Fibroblast of skin of back (primary cell): ENCODE measurements at places on chromosomes 2 and 18.

- no peak for DNase-seq
Measured at GRCh38 chr2:207670887-207671286, 40.6 kb upstream of the CCNYL1 start.

- DNase-seq, result no peak
Measured at GRCh38 chr2:170656669-170657068, 58.5 kb upstream of the SP5 start.

DNA sequence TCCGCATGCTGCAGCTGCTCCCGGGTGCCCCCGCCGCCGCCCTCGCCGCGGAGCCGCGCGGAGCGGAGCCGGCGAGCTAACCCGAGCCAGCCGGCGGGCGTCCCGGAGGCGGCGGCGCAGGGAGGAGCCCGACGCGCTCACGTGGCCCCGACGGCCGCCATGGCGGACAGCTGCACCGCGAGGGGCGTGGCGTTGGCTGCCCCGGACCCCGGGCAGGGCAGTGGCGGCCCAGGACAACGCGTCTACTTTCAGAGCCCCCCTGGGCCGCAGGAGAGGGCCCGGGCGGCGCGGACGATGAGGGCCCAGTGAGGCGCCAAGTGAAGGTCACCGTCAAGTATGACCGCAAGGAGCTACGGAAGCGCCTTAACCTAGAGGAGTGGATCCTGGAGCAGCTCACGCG, 30.0 kb upstream of the CCNYL1 start:
- no peak for DNase-seq

DNA sequence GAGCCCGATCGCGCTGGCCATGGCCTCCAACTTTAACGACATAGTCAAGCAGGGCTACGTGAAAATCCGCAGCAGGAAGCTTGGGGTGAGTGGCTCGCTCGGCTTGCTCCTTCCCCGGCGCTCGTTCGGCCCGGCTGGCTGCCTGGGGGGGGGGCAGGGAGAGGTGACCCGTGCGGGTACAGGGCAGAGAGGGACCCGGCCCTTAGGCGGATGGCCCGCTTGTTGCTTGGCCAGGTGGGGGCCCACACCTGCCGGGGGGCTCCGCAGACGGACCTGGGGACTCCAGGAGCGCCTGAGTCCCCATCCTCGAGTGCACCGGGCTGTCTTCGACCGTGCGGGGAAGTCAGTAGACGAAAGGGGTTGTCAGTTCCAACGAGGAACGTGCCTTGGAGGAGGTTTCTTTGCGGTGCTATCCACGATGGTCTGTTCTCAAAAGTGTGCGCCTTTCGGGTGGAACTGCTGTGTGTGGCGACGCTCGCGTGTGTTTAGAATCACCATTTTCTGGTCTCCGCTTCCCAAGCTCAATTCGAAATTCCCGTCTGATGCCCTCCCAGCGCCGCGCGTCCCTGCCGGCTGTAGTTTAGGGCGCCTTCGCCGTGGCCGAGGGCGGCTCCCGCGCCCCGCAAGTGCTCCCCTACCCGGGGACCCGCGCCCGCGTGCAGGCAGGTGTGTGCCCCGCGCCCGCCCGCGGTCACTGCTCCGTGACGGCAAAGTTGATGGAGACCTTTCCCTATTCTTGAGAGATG, 711 bp downstream of the DOK6 start:
- peak; percentile 23 for DNase-seq

- DNase-seq, result no peak
Measured at GRCh38 chr18:61340148-61340547, 6.9 kb downstream of the CDH20 start.

DNA sequence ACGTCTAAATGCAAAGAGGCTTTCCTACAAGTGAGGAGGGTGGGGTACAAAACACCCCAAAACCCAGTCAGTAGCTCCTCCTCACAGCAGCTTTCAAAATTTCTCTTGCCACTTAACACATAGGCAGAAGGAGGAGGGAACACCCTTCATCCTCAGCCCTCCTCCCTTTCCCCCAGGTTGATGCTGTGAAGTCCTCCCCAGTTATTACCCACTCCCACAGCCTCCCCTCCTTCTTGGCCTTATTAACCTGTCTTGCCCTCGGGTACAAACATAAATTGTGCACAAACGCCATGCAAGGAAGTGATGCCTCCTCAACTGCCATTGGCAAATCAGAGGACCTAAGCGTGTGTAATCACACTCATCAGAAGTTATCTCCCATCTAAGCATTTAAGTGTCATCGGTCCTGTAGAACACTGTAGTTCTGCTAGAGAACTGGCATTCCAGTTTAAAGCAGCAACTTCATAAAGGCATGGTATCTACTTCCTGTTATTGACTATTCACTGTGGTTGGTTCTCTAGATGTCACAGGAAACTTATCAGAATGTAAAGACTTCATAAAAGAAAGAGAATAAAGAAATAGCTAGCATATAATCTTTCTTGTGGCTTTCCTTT, at the start of gene DSC1:
Gene DSC1 (minus strand): TSS at position 32 of the 611 bp plus-strand sequence. CDS start 262 bp downstream, outside the sequence.
- no peak for DNase-seq

DNA sequence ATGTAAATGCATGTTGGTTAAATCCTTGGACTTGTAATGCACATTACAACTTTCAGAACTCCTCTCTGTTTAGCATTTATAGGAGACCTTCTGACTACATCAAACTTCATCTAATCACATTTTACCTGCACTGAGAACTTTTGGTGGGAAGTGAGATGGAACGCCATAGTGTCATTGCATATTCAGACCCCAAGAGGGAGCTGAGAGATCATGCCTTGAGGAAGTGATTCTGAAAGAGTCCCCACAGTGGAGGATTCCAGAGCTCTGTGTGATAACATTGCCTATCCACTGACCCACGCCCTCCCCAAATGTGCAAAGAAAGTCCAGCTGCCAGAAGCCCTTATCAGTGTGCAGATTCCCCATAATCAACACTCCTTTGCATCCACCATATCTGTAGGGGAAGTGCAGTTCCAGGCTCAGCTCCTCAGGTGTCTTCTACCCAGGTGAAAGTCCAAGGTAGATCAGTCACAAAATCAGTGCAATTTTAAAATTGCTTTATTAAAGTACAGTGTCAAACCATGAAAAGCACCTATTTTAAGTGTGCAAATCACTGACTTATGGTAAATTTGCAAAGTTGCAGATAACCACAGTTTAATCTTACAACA, 212.4 kb downstream of the RPIA start:
- peak; percentile 27 for DNase-seq

DNA sequence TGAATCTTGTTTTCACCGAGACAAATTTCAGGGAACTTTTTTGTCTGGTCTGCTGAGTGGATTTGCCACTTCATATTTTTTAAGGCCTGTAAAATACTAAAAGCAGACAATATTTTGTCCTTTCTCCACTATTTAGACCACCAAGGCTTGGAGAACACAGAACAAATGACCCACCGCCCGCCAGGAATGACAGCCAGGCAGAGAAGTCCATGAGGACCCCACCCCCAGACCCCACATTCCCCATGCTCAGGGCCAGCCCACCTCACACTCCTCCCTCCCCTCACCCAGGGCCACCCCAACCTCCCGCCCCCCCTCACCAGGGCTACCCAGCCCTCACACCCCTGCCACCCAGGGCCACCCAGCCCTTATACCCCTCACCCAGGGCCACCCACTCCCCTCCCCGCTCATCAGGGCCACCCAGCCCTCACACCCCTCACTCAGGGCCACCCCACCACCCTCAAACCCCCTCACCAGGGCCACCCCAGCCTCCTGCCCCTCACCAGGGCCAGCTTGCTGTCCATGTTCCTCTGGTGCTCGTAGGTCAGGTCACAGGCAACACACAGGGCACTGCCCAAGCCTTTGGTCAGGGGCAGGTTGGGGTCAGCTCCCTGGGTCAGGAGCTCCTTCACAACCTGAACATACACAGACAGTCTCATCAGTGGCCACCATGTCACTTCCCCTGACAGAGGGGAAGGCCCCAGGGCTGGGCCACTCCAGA, 50.6 kb downstream of the ANKMY1 start:
- no peak for DNase-seq

GRCh38 chr2:235168174-235168979, 216.6 kb downstream of the SH3BP4 start:
- DNase-seq, result peak; percentile 29

GRCh38 chr18:53991202-53991601, 233.3 kb downstream of the MBD2 start:
- DNase-seq, result peak; percentile 92

DNA sequence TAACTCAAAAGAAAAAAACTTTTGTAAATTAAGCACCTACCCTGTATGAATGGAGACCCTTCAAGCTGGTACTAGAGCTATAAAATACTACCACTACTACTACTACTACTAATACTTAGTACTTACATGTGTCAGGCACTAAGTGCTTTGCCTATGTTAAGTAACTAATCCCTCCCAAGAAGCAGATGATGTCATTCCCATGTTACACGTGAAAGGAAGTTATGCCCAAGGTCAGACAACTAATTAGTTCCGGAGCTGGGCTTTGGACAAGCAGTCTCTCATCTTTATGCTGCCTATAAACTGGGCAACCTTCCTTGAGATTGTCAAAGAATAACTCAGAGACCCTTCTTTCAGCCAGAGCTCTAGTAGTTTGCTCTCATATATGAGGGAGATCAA, 13.9 kb upstream of the ATP6V1B1 start:
- DNase-seq, result no peak

GRCh38 chr18:9417073-9417851, 58.1 kb upstream of the RALBP1 start:
- DNase-seq, result peak; percentile 78

DNA sequence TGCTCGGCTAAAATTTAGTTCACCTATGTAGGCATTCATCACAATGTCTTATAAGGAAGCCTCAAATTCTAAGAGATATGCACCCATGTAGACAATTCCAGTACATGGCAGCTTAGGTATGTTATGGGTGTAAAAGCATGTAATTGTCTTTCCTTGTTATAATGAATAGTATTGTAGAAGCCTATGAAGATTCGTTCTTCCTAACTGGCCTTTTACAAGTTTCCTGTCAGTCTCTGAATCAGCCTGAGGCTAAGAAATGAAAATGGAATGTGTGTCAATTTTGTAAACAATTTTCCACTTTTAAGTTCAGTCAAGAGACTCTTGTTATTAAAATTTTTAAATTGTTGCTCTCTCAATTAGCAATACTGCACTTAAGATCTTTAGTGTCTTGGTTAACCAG, 189.9 kb upstream of the GALNT5 start:
- DNase-seq, result no peak

DNA sequence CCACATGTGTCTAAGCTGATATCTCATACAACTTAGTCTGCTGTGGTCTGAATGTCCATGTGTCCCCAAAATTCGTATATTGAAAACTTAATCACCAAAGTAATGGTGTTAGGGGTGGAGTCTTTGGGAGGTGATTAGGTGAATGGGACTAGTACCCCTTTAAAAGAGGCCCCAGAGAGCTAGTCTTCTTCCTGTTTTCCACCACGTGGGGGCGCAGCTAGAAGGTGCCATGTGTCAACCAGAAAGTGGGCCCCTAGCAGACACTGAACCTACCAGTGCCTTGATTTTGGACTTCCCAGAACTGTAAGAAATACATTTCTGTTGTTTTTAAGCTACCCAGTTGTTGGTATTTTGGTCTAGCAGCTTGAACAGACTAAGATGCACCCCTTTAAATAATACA, 86.6 kb downstream of the ASB1 start:
- peak; percentile 36 for DNase-seq

DNA sequence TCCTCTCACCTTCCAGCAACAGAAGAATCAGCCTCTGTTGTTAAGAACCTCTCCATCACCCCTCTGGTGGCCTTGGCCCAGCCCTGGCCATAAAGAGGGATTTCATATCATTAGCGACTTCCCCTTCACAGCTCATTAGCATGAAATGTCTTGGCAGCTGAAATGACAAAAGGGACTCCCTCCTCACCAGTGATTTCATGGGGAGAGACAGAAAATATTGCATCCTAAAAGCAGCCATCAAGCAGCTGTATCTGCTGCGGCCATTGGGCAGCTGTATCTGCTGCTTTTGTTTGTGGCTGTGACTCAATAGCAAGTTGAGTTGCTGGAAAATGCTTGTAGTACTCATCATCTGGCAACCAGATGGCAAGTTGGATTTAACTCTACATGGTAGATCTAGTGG, 105.9 kb upstream of the RMDN2 start:
- DNase-seq, result peak; percentile 81

DNA sequence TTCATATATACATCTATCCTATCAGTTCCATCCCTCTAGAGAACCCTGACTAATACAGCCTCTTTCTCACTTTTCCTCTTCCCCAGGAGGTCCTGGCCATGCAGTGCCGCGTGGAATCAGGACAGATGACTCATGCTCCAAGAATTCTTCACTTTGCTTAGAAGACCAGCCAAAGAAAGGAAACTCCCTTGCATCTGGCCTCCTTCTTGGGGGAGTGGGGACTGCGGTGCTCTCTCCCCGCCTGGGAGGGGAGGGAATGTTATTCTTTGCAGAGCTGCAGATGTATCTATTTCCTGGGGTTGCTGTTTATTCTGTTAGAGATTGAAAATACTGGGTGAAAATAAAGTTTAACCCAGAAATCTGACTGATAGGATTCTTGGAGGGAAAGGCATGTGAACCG, 111.5 kb upstream of the SH3BP4 start:
- peak; percentile 99 for DNase-seq

DNA sequence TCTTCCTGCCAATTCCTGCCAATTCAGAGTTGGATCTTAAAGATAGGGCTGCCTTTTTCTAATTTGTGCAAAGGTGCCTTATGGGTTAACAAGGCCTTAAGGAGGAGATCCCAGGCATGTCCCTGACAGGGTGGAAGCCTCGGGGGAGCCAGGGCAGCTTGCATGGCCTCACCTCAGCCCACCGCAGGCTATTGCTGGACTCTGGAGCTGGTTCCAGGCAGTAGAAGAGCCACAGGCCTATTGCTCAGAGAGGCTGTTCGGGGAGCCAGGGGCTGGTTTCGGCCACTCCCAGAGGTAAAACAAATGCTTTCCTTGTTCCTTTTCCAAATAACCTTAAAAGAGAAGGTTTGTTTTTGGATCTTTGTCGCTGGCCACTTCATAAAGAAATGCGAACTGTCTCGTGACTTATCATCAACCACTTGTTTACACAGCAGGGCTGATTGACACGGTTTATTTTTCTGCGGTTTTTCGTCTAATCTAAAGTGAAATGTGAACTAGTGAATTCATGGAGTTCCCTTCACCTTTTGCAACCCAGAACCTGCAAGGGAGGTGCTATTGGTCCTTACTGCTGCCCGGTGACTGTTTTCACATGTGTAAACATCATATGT, 108.6 kb downstream of the APOB start:
- DNase-seq, result no peak

DNA sequence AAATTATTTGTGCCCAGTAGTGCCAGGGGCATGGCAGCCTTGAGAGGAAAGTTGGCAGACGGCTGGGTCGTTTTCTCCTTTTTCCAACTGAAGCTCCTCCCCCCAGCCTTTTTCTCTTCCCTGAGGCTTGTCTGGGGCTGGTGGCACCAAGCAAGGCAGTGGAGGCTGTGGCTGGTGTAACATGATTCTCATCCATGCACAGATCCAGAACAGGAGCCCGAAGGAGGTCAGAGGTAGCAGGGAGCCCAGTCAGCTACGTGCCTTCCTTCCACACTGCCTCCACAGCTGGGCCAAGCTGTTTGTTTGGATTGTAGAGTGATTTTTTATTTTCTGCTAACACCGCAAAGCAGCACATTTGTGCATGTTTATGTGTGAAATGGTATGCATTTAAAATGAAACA, 170.3 kb upstream of the MGAT5 start:
- no peak for DNase-seq

GRCh38 chr2:239952665-239953417, 72.3 kb downstream of the NDUFA10 start:
- DNase-seq, result no peak

GRCh38 chr2:22481486-22482259, 903.3 kb upstream of the KLHL29 start:
- no peak for DNase-seq

GRCh38 chr2:53475321-53475720, 292.3 kb upstream of the CHAC2 start:
- DNase-seq, result peak; percentile 54

- DNase-seq, result peak; percentile 8
Measured at GRCh38 chr18:54303408-54303807, 34.1 kb downstream of the POLI start.
